ENCODE measurements at places on chromosomes 4 and X.

DNA sequence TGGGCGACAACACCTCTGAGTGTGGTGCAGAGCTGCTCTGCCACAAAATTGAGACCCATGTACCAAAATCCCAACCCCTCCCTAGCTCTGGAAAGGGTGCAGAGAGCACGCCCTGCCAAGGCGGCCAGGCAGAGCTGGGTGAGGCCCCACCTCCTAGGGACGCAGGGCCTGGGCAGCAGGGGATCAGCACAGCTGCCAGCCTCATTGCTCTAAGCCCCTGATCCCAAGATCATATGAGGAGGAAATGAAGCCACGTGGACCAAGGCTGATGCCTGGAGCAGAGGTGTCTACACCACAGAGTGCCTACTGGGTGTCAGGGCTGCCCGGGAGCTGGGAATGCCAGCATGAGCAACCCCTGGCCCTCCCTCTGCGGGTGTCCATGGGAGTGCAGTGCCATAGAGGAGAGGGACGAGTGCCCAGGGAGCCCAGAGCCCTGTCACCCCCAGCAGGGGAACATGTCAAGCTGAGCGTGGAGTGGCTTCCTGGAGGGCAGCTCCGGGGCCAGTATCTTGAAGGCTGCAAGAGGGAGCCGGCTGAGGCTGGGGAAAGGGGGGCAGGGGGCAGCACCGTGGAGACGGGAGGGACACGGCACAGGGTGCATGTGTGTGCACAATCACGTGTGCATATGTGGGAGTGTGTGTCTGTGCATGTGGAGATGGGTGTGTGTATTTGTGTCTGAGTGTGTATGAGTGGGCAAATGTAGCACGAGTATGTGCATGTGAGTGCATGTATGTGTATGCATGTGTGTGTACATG, 63.9 kb upstream of the PSAPL1 start:
- DNase-seq: no peak

- no peak for DNase-seq
These were observed 28.2 kb downstream of the FAM149A start for GRCh38 chr4:186132577-186133242.

DNA sequence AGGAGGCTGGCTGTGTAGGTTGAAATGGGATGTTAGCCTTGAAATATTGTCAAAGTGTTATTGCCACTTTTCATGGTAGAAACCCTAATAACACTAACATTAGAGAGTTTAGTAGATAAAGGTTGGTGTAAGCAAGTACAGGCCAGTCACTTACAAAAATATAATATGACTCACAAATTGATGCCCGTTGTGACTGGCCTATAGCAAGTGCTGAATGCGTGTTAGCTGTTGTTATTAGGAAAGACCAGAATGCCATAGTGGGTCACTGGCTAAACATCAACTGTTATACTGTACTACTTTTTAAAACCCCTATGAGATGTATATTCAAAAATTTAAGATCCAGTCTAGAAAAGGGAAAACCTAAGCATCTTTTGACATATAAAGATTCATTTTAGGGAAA, 20.4 kb upstream of the GDPD2 start:
- no peak for DNase-seq

- DNase-seq: no peak
These were observed 229.2 kb upstream of the AGA start for GRCh38 chr4:177671387-177671786.

- DNase-seq: no peak
These were observed 48.5 kb upstream of the MYOZ2 start for GRCh38 chr4:119087121-119087520.

DNA sequence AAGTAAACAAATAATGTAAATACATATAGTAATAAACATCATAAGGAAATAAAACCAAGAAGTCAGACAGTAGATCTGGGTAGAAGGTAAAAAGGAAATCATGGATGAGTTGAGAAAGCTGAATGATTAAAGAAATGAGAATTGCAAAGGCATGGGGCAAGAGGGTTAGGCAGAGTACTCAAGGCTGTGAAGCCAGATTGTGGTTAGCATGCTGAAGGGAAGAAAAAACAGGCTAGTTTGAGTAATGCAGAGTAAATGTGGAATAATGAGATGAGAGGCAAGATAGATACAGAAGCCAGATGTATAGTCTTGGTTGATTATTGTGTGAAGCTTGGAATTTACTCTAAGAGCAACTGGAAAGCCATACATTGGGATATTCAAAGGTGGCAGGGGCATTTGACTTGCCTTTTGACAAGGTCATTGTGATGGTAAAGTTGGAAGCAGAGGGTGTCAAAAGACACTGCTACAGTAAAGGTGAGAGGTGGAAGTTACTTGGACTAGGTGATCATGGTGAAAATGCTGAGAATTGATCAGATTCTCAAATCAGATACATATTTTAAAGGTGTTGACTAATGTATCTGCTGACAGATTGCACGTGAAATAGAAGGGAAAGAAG, 307.0 kb downstream of the FSTL5 start:
- no peak for DNase-seq

- DNase-seq: no peak
These were observed 536 bp downstream of the SH3BGRL start for GRCh38 chrX:81202456-81202819.

DNA sequence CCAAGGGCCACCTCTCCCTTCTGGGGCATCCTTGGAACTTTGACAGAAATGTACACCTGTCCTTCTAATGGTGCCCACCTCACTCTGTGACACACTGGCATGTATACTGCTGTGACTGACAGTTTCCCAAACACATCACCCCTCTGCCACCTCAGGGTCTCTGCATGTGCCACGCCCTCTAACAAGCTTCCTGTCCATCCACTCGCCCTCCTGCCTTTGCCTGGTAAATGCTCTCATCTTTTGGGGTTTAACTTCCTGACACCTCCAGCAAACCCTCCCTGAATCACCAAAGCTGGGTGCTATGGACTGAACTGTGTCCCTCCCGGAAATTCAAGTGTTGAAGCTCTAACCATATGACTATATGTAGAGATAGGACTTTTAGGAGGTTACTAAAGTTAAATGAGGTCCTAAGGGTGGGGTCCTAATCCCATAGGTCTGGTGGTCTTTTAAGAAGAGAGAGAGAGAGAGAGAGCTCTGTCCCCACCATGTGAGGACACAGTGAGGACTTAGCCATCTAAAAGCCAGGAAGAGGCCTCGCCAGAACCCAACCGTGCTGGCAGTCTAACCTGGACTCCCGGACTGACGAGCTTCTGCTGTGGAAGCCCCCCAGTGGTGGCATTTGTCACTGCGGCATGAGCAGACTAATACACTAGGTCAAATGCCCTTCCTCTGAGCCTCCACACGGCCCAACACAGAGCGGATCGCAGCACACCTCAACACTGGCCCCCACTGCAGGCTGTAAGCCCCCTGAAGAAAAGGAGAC, 95.6 kb downstream of the AFAP1 start:
- no peak for DNase-seq

- DNase-seq: peak; percentile 15
These were observed 9.2 kb downstream of the NDUFA1 start for GRCh38 chrX:119880552-119881437.

DNA sequence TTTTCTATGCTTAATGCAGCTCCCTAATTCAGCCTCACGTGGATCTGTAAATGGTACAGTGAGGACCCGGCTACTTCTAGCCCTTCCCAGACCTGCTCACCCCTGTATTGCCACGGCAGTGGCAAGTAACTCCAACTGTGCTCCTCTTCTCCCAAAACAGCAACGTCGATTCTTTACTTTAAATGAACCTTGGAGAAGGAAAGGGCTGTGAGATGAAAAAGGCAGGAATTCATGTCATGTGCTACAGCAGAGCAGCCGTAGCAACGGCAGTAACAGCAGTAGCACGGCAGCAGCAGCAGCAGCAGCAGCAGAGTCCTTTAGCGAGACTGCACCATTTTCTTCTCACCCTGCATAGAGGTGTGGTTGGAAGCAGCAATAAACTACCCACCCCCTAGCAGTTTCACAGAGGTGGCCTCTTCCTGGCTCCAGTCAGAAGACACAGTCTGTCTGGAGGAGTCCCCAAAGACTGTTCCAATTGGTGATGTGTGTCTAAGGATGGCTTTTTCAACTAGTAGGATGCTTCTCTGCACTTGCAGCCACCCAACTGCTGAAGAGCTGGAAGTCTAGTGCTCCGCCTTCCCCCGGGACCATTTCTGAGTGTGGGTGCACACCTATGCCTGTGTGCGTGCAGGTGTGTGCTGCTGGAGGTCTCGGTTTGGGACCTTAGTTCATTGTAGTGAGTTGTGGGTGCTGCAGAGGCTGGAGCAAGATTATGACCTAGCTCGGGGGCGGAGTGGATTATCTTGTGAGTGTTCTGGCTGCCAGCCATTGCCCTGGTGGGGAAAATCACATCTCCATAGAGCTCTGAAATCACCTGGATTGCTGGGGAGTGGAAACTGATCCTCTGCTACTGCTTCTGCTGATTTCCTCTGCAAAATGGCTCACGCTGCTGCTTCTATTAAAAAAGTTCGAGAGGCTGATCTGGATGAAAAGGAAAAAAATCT, 67.2 kb downstream of the ANK2 start:
- DNase-seq: no peak

GRCh38 chr4:49000806-49001205, 14.7 kb downstream of the CWH43 start:
- no peak for DNase-seq

GRCh38 chr4:1856943-1857699, 1.2 kb upstream of the LETM1 start:
- no peak for DNase-seq

DNA sequence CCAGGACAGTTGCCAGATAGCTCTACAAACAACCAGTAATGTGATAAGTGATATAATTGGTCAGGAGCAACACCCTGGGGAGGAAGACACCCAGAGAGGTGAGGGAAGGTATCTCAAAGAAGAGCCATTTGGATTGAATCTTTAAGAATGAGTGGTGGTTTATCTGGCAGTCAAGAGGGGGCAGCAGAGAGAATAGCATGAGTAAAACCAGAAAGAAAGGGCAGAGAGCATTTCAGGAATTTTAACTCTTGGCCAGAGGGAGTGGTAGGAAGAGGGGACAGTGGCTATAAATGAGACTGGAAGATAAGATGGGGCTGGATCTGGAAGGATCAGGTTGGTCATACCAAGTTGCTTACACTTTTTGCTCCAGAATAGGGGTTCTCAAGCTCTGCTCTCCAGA, 5.9 kb upstream of the SEPTIN6 start:
- peak; percentile 24 for DNase-seq

DNA sequence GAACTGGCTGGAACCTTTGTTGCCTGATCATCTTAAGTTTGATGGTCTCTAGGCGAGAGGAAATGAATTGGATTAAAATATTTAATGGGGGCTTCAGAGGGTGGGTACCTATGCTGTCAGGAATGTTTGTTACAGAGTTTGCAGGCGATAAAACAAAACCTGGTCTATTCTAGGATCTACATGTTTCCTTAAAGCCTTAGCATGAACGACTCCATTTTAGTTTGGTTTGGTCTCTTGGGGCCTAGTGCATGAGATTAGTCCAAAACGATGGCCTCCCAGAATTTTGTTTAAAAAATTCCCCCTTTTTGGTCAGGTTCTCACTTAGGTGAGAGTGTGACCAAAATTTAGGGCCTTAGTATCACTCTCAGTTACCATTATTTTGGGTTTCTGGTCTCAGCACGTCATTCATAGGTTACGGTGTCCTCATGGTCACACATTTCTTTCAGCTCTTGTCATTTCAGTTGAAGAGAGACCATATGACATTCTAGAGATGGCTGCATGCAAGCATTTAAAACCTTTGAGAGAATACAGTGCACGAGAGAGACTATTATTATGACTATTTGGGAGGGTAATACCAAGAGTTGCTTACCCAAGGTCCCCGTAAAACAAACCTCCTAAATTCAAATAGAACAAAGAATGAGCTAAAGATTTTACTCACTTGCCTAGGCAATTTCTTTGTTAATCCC, 13.8 kb downstream of the MOB1B start:
- DNase-seq: no peak

DNA sequence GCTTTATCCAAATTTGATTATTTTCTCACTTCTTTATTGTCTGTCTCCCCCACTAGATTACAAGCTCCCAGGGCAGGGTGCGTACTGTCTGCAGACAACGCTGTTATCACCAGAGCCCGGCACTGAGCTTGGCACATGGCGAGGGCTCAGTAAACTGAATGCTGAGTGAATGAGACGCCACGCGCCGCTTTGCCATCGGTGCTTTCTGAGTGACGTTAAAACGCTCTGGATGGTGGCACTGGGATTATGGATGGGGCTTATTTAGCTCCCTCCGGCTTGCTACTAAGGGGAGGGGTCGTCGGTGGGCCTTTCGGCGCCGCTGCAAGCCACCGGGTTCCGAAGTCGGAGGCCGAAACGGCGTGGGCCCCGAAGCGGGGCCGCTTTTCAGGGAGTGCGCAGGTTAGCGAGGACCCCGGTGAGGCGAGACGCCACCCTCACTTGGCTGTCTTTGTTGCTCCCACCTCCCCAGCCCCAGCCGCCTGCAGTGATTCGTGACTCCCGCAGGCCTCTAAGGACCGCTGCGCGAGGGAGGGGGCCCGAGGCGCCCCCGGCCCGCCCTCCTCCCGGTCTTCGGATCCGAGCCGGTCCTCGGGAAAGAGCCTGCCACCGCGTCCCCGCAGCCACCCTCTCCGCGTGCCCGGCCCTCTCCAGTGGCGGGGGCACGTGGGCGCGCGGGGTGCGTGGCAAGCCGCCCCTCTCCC, 569 bp upstream of the FHL1 start:
- DNase-seq: no peak

GRCh38 chr4:158459085-158459820, 62.4 kb upstream of the RXFP1 start:
- no peak for DNase-seq

GRCh38 chr4:3717241-3717640, 48.9 kb upstream of the ADRA2C start:
- no peak for DNase-seq

DNA sequence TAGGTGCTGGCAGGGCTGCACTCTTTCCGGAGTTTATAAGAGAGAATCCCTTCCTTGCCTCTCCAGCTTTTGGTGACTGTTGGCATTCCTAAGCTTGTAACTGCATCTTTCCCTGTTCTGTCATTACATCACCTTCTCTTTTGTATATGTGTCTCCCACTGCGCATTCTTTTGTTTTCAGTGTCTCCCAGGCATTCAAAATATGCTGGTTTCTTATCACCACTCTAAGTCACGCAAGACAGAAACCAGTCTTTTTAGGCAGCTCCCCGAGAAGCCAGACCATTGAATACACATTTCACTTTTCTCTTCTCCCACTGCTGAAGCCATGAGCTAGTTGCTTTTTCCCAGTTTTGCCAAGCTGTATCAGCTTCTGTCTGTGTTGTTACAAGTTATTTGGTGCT, 71.0 kb downstream of the LAS1L start:
- no peak for DNase-seq

DNA sequence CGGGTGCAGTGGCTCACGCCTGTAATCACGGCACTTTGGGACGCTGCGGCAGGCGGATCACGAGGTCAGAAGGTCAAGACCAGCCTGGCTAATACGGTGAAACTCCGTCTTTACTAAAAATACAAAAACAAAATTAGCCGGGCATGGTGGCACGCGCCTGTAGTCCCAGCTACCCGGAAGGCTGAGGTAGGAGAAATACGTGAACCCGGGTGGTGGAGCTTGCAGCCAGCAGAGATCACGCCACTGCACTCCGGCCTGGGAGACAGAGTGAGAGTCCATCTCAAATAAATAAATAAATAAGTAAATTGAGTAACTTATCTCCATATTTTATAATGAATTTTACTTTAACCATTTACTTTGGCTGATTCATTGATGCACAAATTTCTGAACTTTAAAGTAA, 1913.3 kb downstream of the PCDH7 start:
- no peak for DNase-seq

- DNase-seq: no peak
These were observed 87.9 kb upstream of the PSAPL1 start for GRCh38 chr4:7522452-7523220.
